ENCODE measurements at places on chromosomes 5 and 9. TPM values are rescaled to one million over a fixed set of nuclear protein-coding genes. Genes with fewer than 3 reads are reported as not detected.

The TXNDC8 gene
- total RNA-seq, result not detected

The GAS1 gene
- total RNA-seq, result 86.9 TPM

The CARTPT gene
- 0.23 TPM for total RNA-seq

The TMEM252 gene
- total RNA-seq, result 5.7 TPM

The PCDHA1 gene
- total RNA-seq, result 0.12 TPM

The CAMLG gene
- 43.7 TPM for total RNA-seq

The ARL15 gene
- 75.0 TPM for total RNA-seq

The FBXO4 gene
- total RNA-seq, result 10.8 TPM

The IL3 gene
- not detected for total RNA-seq

The CD72 gene
- total RNA-seq, result 3.3 TPM

The GTF3C5 gene
- total RNA-seq, result 46.4 TPM

The OR13F1 gene
- total RNA-seq, result not detected

The C5orf34 gene
- 6.2 TPM for total RNA-seq

The TMEM141 gene
- total RNA-seq, result 58.8 TPM

The IFNA13 gene
- total RNA-seq, result not detected

The CNTNAP3B gene
- 16.5 TPM for total RNA-seq

The SLCO6A1 gene
- not detected for total RNA-seq

The ARID3C gene
- total RNA-seq, result 0.12 TPM

The FOXI1 gene
- total RNA-seq, result 3.8 TPM

The SNX18 gene
- total RNA-seq, result 46.7 TPM

All from metanephros (tissue), 2 donors.